Nephron progenitor cell (in vitro differentiated cells): ENCODE measurements at places on chromosomes 4 and X.

DNA sequence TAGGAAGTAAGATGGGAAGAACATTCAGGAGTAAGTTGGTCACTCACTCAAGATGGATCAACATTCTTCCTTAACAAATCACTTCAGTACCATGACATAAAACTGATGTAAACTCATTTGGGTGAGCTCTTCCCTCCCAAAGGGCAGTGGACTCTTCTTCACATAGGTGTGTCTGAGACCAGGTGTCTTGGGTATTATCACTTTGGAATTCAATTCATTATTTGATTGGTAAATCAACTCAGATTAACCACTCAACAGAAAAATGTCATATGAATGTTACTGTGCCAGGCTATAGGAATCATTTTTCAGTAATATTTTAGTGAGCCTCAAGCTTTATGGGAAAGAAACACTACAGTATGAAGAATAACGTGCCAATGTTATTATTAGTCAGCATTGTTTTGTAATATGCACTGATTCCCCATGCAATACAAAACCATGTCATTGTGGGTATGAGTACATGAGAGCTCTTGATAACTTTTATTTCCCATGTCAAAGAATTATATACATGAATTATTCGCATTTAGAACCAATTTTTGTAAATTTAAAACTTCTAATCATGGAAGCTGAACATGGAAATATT, 58.6 kb upstream of the ETNPPL start:
- DNase-seq, result no peak

- no peak for DNase-seq
Measured at GRCh38 chrX:112670977-112671376, 8.8 kb downstream of the LHFPL1 start.

DNA sequence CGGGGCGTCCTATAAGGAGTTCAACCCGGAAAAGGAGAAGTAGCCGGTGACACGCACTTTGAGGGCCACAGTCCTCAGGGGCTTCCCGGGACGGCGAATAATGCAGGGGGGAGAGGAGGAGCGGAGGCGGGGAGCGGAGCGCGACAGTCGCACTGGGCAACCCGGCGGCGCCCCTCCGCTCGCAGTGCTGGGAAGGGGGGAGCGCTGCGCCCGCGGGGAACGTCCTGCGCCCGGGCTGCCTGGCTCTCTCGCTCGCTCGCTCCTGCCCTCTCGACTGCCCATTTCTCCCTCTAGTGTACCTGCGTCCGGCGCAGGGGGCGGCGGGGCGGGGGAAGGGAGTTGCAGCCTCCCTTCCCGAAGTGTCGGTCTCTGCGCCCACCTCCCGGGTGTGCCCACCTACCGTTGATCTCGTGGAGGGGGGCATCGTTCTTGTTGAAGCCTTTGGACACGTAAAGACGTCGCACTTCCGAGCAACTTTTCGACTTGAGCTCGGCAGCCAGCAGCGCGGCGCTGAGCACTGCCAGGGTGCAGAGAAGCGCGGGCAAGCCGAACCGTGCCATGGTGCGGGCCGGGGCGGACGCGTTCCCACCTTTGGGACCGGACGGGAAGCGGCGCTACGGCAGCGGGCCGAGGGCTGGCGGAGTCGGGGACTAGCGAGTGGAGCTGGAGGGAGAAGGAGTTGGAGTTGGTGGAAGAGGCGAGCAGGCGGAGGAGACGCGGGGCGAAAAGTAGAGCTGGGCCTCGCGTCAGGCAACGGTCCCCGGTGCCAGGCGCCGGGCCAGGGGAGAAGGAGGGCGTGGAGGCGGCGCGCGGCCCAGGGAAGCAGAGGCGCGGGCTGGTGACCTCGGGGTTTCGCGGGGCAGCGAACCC, 648 bp downstream of the GPC4 start:
- DNase-seq, result peak; percentile 70

DNA sequence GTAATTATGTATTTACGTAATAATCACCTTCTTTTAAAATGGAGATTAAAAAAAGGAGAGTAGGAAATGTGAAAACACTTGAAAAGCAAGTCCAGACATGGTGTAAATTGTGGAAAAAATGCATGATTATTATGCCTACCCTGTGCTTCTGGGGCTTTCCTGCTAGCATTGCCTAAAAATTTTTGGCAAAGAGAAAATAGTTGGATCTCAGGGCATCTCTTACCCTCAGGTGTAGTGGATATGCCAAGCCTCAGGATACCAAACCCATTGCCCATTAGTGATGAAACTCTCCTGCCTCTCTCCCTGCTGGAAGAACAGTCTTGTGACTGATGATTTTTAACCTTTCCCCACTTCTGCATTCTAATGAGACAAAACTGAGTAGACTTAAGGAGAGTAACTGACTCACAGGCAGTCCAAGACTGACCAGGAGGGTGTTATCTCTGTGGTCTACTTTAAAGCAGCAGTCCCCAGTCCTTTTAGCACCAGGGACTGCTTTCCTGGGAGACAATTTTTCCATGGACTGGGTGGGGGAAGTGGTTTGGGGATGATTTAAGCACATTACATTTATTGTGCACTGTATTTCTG, 174.6 kb downstream of the ZNF330 start:
- no peak for DNase-seq

GRCh38 chrX:124257924-124258702, 74.3 kb upstream of the TEX13D start:
- no peak for DNase-seq

- no peak for DNase-seq
Measured at GRCh38 chr4:81355136-81355535, 116.6 kb downstream of the RASGEF1B start.

DNA sequence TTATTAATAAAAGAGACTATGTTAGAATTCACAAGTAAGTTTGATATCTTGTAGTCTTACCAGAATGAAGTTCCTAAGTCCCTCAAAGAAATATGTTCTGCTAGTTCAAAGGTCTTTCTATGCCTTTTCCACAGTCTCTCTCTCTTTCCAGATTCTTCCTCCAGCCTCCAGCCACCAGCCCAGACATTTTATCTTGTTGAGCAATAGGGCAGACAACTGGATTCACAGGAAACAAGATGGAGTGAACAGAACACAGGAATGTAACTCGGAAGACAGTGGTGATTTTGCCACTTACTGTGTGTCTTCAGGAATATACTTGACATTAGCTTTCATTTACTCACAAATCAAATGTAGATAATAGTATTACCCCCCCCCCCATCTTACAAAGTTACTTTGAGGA, 17.1 kb upstream of the CPEB2 start:
- no peak for DNase-seq

- peak; percentile 41 for DNase-seq
Measured at GRCh38 chr4:121950680-121951520, 960 bp downstream of the TRPC3 start.

DNA sequence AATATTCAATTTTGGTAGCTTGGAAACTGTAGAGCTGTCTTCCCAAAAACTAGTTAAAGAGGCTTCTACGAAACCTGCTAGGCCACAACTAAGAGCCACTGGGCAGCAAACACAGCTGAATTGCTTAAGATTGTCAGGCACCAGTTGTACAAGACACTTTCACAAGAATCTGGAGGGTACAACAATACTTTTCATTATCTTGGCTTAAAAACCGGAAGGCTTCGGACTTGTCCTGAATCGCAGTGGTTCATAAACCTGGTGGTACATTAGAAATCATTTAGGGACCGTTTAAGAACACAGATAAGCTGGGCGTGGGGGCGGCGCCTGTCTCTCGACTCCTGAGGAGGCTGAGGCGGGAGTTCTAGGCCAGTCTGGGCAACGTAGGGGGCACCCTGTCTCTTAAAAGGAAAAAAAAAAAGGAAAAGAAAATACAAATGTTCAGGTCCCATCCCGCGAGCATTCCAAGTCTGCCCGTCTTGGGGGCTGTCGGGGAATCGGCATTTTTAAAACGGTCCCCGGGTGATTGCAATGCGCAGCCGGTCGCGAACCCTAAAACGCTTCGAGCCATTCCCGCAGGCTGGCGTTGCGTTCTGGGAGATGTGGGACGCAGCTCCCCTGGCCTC, 763 bp downstream of the PYURF start:
- peak; percentile 34 for DNase-seq

- DNase-seq, result no peak
Measured at GRCh38 chrX:23327104-23327503, 7.5 kb upstream of the PTCHD1 start.

DNA sequence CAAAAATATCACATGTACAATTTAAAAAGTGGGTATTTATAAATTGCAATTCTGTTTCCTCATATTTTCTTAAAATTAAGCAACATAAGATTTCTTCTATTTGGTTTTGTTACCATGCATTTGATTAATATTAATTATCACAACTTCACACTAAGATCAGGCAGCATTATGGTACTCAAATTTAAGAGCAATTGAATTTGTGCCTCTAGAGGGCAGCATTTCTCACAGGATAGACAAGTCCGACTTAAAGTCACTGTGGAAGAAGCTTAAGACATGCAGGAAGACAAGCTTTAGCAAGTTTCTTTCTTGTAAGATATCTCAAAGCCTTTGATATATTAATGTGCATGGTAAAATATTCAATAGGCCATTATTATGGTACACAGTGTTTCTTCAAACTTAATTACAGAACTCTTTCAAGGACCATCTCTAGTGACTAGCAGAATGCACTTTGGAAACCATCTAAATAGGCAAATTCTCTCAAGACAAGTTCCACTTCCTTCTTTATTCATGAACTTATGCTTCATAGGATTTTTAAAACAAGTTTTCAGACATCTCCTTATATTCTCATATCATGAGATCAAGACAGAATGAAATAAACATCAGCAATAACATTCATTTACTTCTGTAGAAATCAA, 35.0 kb downstream of the FBXW7 start:
- peak; percentile 50 for DNase-seq

GRCh38 chrX:26511589-26512363, 295.8 kb downstream of the MAGEB5 start:
- no peak for DNase-seq

GRCh38 chrX:65866146-65866545, 173.7 kb downstream of the VSIG4 start:
- DNase-seq, result no peak

GRCh38 chrX:110338935-110339334, 19.7 kb upstream of the RTL9 start:
- DNase-seq, result no peak

DNA sequence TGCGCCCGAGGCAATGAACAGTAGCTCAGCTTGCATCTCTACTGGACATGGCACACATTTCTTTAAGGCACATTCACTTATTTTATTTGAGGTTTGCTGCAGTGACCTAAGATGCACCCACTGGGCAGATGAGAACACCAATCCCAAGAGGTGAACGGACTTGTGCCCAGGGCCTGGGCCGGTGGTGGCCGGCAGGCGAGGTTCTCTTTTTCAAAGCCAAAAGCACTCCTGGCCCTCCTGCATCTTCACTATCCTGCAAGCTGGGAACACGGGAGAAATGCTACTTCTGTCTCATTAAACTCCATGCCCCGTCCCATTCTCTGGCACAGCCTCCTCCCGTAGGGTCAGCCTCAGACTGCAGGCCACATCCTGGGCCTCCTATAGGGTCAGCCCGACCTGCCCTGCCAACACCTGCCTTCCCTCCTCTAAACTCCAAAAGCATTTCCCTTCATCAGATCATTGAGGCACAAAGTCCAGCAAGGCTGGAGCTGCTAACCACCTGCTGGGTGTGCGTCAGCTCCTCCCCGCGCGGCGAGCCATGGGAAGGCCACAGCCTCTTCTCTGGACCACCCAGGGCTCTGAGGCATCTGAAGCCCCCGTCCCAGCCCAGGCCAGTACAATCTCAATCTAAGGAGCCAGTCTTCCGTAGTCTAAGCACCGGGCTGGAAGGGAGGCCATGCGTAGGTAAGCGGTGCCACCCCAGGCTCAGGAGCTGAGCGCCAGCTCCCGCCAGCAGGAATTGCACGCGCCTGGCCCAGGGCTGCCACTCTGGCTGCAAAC, 166.1 kb downstream of the AFAP1 start:
- no peak for DNase-seq

DNA sequence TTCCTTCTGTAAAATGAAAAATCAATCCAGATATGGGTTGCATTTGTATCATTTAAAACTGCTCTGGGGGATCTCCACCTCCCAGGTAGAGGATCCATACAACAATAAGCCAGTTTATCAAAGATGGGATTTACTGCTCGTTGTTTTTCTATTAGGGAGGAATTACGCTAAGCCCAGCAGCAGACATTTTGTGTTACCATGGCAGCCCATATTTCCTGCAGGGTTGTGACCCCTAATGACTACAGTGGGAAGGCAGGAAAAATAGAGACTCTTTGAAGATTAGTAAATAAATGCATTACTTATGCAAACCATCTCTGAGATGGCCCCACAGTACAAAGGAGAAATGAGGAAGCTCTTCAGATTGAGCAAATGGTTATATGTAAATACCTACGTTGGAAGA, 253.4 kb upstream of the GPR101 start:
- no peak for DNase-seq

DNA sequence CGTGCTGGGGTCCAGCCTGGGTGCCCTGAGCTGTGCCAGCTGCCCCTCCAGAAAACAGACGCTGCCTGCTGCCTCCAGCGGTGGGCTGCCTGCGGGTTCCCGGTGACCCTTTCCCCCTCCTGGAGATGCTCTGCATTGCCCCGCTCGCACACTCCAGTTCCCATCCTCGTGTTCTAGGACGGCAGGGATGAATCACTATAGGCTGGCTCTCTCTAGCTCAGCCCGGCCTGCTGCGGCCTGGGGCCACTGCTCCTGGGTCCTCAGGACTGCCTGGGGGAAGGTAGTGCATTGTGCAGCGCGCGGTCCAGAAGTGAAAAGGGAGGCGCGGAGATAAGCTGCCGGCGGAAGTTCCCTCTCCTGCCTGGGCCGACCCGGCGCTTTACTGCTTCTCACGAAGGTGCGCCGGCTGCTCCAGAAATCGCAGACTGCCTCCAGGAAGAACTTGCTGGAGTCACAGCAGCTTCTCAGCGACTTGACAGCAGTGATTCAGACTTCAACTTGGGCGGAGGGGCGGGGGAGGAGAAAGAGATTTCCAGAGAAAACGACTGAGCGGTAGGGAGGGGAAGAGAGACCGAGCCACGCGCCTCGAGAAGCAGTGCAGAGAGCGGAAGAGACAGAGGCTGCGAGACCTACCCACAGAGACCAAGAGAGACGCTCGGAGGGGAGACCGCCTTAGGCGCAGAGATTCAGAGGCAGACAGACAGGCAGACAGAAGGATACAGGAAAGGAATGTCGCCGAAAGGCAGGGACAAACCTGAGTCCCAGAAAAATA, 6.7 kb upstream of the MSX1 start:
- DNase-seq, result peak; percentile 65

- no peak for DNase-seq
Measured at GRCh38 chr4:138312536-138312911, 70.4 kb upstream of the SLC7A11 start.

GRCh38 chr4:135269125-135269890, 1067.7 kb upstream of the PABPC4L start:
- DNase-seq, result no peak

DNA sequence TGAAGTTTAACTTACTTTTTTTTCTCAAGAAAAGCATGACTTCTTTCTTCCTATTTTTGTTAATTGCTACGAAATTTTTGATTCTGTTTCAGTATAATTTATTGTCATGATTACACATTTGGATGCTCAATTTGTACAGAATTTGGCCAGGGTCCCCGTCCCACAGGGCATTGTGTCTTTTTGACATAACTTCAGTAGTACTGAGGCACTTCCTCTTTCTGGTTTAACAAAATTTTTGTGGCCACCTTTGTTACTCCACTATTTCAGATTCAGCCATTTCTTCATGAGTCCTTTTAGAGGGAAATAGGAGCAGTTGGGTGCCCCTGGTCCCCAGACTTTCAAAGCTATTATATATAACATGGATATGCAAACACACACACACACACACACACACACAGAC, 1248.7 kb downstream of the PCDH7 start:
- DNase-seq, result no peak
